ENCODE measurements at places on chromosomes 6 and 20.

DNA sequence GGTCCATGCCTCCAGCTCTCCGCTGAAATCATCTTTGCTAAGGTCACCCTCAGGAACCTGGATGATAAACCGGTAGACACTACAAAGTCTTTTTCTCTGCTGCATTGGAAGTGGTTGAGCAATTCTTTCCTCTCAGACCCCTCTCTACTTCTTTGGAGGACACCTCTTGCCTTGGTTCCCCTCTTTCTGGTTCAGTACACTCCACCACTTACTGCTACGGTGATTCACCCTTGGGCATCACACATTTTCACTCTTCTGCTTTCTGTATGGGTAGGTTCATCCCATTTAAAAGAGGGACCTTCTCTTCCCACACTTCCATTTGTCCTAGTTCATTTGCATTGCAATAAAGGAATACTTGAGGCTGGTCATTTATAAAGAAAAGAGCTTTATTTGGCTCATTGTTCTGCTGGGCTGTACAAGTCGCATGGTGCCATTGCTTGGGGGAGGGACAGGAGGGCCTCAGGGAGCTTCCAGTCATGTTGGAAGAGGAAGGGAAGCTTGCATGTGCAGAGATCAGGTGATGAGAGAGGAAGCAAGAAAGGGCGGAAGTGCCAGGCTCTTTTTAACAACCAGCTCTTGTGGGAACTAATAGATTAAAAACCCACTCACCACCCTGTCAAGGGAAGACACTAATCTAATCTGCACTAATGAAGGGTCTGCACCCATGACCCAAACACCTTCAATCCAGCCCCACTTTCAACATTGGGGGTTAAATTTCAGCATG is 149.7 kb upstream of the TMEM170B start:
- no peak for DNase-seq

GRCh38 chr6:11575408-11576033 is 38.0 kb downstream of the TMEM170B start:
- DNase-seq, result peak; percentile 63

DNA sequence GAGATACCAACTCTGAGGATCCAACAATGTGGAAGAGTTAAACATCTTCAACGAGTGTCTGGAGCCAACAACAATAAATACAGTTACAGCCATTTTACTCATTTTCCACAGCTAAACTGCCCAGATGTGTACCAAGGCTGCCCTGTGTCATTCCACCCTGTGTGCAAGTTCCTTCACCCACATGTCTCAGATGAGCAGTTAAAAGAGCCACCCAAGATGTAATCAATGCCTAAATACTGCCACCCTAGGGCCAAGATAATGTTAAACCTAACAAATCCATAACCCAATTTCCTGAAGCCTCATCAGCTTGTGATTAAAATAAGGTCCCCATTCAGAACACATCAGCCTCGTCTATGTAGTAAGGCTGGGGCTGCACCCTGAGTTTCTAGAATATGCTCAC is 59.9 kb downstream of the GMDS start:
- no peak for DNase-seq

DNA sequence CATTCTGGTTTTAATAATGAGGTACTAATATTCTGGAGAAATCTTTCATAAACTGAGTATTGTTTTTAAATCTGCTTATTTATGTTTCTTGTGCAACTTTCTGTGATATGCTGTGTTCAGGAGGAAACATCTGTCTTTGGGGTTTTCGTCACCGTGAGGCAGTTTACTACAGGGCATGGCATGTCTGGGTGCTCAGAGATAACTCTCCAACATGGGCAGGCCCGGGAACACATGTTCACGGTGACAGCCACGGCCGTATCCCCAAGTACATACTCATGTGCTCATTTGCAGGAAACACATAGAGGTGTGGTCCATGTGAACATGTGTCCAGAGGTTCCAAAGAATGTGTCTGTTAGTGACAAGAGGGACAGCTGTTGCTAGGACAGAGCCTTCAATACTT is 62.1 kb upstream of the CNKSR3 start:
- no peak for DNase-seq

GRCh38 chr6:65191471-65191870 is 515.6 kb downstream of the EYS start:
- DNase-seq, result no peak

GRCh38 chr6:129695373-129696027 is 14.5 kb downstream of the ARHGAP18 start:
- DNase-seq, result no peak

DNA sequence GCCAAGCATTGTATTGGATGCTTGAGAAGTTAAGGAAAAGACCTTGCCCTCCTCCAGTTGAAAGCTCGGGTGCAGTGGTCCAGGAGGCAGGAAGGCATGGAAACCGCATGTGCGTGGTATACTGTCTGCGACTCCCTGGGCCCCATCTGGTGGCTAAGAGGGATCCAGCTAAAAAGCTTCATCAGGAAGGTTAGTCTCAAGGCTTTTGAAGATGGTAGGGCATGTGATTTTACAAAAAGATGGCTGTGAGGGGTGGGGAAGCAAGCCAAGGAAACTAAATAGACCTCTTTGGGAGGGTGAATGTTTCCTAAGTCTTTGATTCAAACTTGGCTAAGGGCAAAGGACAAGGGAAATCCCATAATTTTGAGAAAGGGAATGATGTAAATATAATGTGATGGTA is 109.1 kb upstream of the TIAM2 start:
- no peak for DNase-seq

GRCh38 chr6:105499931-105500330 is 97.0 kb upstream of the PREP start:
- DNase-seq, result no peak

GRCh38 chr6:137106183-137106582 is 61.4 kb upstream of the IL20RA start:
- no peak for DNase-seq

- peak; percentile 13 for DNase-seq
Observed at GRCh38 chr20:4864311-4864752, 137.0 kb downstream of the SLC23A2 start.

DNA sequence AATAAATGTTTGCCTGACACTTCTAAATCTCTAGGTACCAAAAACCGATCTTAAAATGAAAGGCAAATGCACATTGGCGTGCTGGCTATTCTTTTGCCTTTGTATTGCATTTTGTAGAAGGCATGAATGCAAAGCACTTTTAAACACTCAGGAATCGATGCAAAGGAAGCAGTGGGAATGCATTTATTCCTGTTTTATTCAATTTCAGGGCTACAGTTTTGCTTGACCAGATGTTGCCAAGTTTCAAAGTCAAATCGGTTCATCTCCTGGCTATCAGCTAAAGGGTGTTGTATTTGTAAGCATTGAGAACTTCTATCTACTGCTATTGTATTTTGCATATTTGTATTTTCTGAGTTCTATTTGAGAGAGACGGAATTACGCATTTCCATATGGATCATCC is 659.8 kb upstream of the SLC35B3 start:
- no peak for DNase-seq

DNA sequence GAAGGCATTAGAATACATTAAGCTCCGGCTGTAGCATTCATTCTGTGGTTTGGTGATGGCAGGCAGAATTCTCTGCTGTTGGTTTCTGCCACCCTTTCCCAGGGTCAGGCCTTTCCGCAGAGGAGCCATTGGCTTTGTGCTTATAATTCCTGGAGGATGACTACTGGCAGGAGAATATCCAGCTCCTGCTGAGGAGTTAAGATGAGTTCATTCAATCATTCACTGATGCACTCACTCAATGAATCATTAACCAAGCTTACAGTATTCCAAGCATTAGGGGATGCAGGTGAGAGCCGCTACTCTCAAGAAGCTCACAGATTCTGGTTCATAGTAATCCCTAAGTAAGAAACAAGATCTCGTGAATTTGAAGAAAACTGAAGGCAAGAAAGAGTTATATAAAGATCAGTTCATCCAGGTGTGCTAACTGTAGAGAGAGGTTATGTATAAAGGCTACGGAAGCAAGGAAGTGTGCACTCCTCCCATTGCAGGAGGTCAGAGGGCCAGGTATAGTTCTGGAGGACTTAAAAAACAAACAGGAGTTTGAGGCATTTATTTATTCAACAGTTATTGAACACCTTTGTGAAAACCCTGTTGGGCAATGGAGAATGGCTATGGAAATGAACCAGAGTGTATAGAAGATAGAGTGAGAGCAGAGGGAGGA is 75.5 kb downstream of the HMGN3 start:
- DNase-seq, result peak; percentile 10

DNA sequence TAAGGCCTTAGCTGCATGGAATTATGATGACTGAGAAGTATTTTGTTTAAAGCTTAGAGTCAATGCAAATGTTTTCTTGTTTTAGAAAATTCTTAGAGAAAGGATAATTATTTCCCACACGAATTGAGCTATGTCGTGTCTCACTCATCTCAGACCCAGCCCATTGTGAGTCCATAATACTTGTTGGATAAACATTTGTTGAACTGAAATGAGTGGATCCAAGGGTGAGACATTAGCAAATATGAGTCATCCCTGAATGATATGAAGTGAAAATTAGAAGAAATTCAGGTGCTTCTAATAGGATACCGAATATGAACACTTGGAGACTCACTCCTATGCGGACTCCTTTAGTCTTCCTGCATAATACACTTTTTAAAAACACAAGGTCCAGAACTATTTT is 41.6 kb upstream of the ARMC2 start:
- DNase-seq, result no peak

- DNase-seq, result no peak
Observed at GRCh38 chr6:6680526-6680925, 92.0 kb downstream of the LY86 start.

DNA sequence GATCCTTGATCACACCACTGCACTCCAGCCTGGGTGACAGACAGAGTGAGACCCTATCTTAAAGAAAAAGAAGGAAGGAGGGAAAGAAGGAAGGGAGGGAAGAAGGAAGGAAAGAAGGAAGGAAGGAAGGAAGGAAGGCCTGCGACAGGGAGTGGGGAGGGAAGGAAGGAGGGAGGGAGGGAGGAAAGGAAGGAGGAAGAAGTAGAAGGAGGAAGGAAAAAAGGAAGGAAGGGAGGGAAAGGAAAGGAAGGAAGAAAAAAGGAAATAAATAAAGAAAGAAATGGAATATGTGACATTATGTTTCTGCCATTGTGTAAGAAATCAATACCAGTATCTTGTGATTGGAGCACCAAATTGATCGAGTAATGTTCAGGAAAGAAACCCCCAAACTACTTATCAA is 16.2 kb downstream of the PHACTR2 start:
- no peak for DNase-seq

- DNase-seq, result no peak
Observed at GRCh38 chr6:116369964-116370759, 585 bp upstream of the DSE start.

GRCh38 chr20:2524709-2525506 is 11.5 kb upstream of the TMC2 start:
- DNase-seq, result no peak

GRCh38 chr20:64256282-64256935 is 861 bp downstream of the PCMTD2 start:
- DNase-seq, result no peak

- no peak for DNase-seq
Observed at GRCh38 chr20:37841971-37842370, 61.0 kb upstream of the VSTM2L start.

DNA sequence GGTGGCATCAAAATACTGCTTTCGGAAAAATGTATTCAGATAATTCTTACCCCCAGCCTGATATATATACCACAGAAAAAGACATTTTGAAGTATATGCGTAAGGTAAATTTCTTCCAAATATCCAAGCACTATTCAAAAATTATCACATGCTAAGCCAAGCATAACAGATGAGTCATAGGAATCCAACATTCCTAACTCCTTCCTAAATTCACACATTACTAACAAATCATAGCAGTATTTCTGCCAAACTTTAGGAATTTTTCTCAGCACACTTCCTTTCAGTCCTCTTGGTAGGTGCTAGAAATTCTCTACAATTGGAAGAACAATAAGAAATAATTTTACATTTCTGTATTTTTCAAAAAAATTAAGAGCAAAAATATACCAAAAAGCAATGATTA is 417.5 kb downstream of the EYS start:
- DNase-seq, result no peak

DNA sequence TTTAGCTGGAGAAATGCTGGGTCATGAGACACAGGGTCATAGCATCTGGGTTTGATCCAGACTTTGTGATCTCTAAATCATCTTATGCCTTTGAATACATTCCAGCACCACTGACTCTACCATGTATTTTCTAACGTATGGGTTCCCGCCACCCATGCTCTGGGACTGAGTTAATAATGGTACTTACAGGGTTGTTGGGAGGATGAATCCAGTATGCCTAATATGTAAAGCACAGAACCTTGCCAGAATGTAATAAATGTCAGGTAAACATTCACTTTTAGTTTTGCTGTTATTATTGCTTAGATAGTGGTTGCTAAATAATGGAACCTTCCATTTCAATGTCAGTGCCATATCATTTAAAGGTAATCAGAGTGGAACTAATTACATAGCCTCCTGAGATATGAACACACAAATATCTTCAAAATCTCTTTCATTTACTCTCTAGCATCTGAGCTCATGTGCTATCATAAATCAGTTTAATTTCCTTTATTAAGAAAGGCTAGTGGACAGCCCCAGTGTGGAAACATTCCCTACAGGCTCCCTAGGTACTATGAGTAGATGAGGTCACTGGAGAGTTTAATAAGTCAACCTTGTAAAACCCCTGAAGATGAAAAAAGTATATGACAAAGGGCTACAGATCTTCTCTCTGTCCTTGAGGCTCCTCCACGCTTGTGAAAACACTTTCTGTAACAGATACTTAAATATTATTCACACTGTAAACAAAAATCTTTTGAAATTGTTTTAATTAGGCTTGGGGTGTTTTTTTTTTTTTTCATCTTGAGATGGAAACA is 226.6 kb downstream of the ALDH8A1 start:
- no peak for DNase-seq

DNA sequence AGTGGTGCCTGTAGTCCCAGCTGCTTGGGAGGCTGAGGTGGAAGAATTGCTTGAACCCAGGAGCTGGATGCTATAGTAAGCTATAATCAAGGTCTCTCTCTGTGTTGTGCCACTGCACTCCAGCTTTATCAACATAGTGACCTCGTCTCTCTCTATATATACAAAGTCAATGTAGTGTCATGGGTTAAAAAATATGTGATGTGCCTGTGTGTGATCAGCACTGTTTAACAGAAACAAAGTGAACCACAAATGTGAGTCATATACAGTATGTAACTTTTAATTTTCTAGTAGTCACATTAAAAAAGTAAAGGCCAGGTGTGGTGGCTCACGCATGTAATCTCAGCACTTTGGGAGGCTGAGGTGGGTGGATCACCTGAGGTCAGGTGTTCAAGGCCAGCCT is 85.3 kb upstream of the RNF24 start:
- no peak for DNase-seq

DNA sequence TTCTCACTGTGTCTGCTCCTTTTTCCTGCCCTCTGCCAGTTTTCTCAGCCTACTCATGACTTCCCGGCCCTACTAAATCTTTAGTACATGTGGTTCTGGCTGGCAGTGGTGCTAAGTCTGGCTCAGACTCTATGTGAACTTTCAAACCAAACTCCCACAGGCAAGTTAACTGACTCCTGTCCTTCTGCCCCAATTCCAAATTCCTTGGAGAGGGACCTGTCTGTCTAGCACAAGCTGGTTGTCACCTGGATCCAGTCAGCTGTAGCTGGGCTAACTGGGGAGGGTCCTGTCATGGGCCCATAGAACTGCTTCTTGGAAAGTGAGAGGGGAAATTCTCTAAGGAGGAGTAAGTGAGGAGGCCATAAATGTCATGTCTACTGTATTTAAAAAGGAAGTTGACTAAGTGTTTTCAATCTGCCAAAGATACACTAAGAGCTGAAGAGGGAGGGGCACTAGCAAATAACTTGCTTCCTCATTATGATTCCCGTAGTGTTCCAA is 240.1 kb downstream of the KCNQ5 start:
- no peak for DNase-seq
